Activated CD4-positive, alpha-beta T cell treated with anti-CD3 and anti-CD28 coated beads, Interleukin-2, amount 10 ng/mL, durations not matched to agents 24 days and 14 days (primary cell): ENCODE measurements at places on chromosomes 12 and 14. TPM values are rescaled to one million over a fixed set of nuclear protein-coding genes. Genes with fewer than 3 reads are reported as not detected.

Gene GPR65
- total RNA-seq: 8.1 and 8.3 TPM in 2 replicates

Gene CIROP
- not detected in 2 replicates for total RNA-seq

Gene NGB
- not detected in 2 replicates for total RNA-seq

Gene ACOT4
- total RNA-seq: 1.3 and 1.4 TPM in 2 replicates

Gene RASSF9
- not detected in 2 replicates for total RNA-seq

Gene TMEM132C
- not detected in 2 replicates for total RNA-seq

Gene PHETA1
- 2.3 and 3.0 TPM in 2 replicates for total RNA-seq

Gene SYNDIG1L
- total RNA-seq: not detected in 2 replicates

Gene RERGL
- total RNA-seq: not detected in 2 replicates

Gene TUBA1C
- 286 and 305 TPM in 2 replicates for total RNA-seq

GRCh38 chr12:105222726-105223351, 13.1 kb downstream of the APPL2 start:
- H3K4me1 ChIP-seq: peaks cover 31% of the 10 kb centered on the region
- no peak overlapping the region for H3K27ac ChIP-seq
- DNase-seq: no peak
- peaks cover 36% of the 10 kb centered on the region for H3K36me3 ChIP-seq
- no peak overlapping the region for H3K4me3 ChIP-seq
- no peaks in the 10 kb centered on the region for H3K27me3 ChIP-seq

DNA sequence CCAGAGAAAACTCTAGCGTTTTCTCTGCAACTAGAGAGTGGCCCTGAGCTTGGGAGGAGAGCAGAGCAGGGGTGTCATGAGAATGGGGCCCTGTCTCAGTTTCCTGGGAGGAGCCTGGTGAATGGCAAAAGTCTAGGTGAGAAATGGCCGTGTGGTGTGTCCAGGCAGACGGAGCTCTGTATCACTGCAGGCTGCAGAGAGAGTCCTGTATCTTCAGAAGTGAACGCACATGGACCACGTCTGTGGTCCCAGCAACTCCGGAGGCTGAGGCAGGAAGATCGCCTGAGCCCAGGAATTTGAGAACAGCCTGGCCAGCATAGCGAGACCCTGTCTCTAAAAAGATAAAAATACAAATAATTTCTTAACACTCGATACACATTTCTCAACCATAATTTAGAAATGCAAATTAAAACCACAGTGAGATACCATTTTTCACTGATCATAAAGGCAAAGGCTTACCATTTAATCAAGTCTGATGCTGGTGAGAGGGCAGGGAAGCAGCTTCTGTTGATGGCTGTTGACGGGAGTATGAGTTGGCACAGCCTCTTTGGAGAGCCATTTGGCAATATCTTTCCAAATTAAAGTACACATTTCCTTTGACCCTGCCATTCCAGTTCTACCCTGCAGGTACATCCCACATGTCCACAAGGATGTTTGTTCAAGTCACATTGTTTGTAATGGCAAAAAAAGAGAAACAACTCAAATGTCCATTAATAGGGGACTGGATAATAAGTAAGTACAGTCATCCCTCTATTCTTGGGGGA, 51.0 kb downstream of the NFKBIA start:
- H3K27me3 ChIP-seq: no peaks in the 10 kb centered on the region
- no peaks in the 10 kb centered on the region for H3K36me3 ChIP-seq
- no peak overlapping the region for H3K27ac ChIP-seq
- no peak for DNase-seq

DNA sequence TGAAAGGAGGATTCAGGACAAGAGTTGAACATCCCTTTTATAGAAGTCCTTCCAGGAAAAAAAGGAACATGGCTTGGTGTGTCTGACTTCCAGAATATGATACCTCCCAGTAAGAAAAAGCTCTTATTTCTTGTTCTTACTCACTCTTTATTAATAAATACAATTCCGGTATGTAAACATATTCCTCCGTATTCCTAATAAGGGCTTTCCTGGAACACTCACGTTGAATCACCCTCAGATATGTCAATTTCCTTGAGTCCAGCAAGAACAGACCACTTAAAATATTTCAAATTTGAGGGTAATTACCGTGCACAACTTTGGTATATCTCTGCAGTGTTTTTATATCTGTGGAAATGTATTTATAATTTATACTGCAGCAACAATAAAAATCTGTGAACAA, 385.6 kb downstream of the SYT1 start:
- H3K4me1 ChIP-seq: no peaks in the 10 kb centered on the region
- H3K36me3 ChIP-seq: no peaks in the 10 kb centered on the region
- no peak overlapping the region for H3K4me3 ChIP-seq
- no peak overlapping the region for H3K27ac ChIP-seq
- no peak for DNase-seq

GRCh38 chr12:51870504-51870903, 17.4 kb upstream of the ANKRD33 start:
- no peak for DNase-seq
- no peak overlapping the region for H3K27ac ChIP-seq
- peak overlapping the region; percentile 5 for H3K4me3 ChIP-seq
- no peaks in the 10 kb centered on the region for H3K36me3 ChIP-seq

- H3K27ac ChIP-seq: no peak overlapping the region
- peaks cover 3% of the 10 kb centered on the region for H3K4me1 ChIP-seq
- no peak for DNase-seq
Measured at GRCh38 chr12:47973870-47974269, 10.5 kb downstream of the TMEM106C start.

GRCh38 chr12:108604208-108604941, 6.5 kb upstream of the TMEM119 start:
- H3K27me3 ChIP-seq: peaks cover 6% of the 10 kb centered on the region
- no peaks in the 10 kb centered on the region for H3K4me1 ChIP-seq
- DNase-seq: no peak
- no peak overlapping the region for H3K4me3 ChIP-seq
- H3K27ac ChIP-seq: no peak overlapping the region

- peaks cover 41% of the 10 kb centered on the region for H3K4me1 ChIP-seq
- peaks cover 18% of the 10 kb centered on the region for H3K27me3 ChIP-seq
- no peak overlapping the region for H3K27ac ChIP-seq
- peak; percentile 72 for DNase-seq
- no peak overlapping the region for H3K4me3 ChIP-seq
Measured at GRCh38 chr14:64762044-64763034, 58.1 kb downstream of the PLEKHG3 start.

DNA sequence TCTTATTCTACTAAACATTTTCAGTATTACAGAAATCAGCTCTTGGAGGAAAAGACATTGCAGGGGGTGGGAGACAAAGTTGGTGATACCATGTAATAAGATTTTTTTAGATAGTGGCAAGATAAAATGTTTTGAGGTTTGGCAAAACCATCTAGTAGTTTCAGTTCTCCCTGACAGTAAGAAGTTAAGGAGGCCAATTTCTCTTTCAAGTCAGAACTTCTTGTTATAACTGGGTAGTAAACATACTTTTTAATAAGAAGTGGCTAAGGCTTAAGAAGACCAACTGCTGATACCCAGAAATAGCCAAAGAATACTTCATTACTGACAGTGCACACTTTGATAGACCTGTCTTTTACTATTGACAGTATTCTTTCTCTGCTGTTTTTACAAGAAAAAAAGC, 452.3 kb downstream of the DIO2 start:
- no peak overlapping the region for H3K27ac ChIP-seq
- no peaks in the 10 kb centered on the region for H3K27me3 ChIP-seq
- H3K4me1 ChIP-seq: no peaks in the 10 kb centered on the region
- no peak overlapping the region for H3K4me3 ChIP-seq
- no peak for DNase-seq

- no peaks in the 10 kb centered on the region for H3K4me1 ChIP-seq
- no peak overlapping the region for H3K4me3 ChIP-seq
- DNase-seq: no peak
- H3K36me3 ChIP-seq: no peaks in the 10 kb centered on the region
- no peaks in the 10 kb centered on the region for H3K27me3 ChIP-seq
Measured at GRCh38 chr14:86796221-86797074, 1196.5 kb downstream of the GALC start.

GRCh38 chr14:28344381-28344780, 422.2 kb upstream of the FOXG1 start:
- H3K27ac ChIP-seq: no peak overlapping the region
- DNase-seq: no peak
- no peaks in the 10 kb centered on the region for H3K27me3 ChIP-seq
- H3K4me1 ChIP-seq: no peaks in the 10 kb centered on the region

DNA sequence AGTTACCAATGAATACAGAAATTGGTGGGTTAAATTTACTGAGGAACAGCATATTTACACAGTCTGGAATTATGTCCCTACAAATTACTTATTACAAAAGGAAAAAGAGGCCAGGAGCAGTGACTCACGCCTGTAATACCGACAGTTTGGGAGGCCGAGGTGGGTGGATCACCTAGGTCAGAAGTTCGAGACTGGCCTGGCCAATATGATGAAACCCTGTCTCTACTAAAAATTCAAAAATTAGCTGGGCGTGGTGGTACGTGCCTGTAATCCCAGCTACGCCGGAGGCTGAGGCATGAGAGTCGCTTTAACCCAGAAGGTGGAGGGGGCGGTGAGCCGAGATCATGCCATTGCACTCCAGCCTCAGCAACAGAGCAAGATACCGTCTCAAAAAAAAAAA, 52.6 kb downstream of the HECTD1 start:
- no peak for DNase-seq
- H3K36me3 ChIP-seq: peaks cover 44% of the 10 kb centered on the region
- no peak overlapping the region for H3K4me3 ChIP-seq
- no peak overlapping the region for H3K27ac ChIP-seq

DNA sequence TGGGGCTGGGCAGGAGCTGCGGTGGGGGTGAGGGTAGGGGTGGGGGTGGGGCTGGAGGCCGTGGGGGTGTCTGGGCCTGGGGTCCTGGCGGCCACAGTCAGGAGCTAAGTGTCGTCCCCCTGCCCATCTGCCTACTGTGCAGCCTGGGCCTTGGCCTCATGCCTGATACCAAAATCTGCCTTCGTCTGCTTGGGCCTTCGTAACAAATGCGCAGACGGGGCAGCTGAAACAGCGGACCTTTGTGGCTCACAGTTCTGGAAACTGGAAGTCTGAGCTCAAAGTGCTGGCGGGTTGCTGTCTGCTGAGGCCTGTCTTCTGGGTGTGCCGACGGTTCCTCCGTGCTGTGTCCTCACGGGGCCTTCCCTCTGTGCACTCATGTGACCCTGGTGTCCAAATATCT, 61.7 kb downstream of the KIF26A start:
- no peaks in the 10 kb centered on the region for H3K36me3 ChIP-seq
- no peak for DNase-seq
- no peaks in the 10 kb centered on the region for H3K27me3 ChIP-seq
- H3K4me1 ChIP-seq: peaks cover 2% of the 10 kb centered on the region
- no peak overlapping the region for H3K4me3 ChIP-seq

GRCh38 chr14:52790011-52790755, 1.2 kb downstream of the GNPNAT1 start:
- DNase-seq: no peak
- peaks cover 7% of the 10 kb centered on the region for H3K36me3 ChIP-seq
- peak overlapping the region; percentile 97 for H3K4me3 ChIP-seq
- H3K27me3 ChIP-seq: no peaks in the 10 kb centered on the region
- peak overlapping the region; percentile 80 for H3K27ac ChIP-seq
